ENCODE measurements at places on chromosomes 6 and 20.

DNA sequence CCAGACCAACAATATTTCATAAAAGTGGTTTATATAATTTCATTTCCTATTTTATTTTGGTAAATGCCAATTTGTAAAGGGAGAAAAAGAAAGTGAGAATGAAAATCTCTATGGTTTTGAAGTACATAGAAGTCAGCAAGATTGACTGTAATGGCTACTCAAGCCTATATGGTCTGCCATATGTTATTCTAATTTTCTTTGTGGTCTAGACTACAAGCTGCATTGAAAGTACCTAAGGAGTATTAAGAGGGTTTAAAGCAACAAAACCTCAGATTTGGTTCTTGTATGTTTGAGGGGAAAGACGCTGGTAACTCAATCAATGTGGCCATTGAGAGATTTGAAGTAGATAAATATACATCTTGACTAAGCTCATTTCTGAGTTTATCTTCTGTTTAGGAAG, 193.5 kb upstream of the EYA4 start:
- no peak for DNase-seq

GRCh38 chr6:134467620-134468019, 149.7 kb upstream of the SGK1 start:
- no peak for DNase-seq

DNA sequence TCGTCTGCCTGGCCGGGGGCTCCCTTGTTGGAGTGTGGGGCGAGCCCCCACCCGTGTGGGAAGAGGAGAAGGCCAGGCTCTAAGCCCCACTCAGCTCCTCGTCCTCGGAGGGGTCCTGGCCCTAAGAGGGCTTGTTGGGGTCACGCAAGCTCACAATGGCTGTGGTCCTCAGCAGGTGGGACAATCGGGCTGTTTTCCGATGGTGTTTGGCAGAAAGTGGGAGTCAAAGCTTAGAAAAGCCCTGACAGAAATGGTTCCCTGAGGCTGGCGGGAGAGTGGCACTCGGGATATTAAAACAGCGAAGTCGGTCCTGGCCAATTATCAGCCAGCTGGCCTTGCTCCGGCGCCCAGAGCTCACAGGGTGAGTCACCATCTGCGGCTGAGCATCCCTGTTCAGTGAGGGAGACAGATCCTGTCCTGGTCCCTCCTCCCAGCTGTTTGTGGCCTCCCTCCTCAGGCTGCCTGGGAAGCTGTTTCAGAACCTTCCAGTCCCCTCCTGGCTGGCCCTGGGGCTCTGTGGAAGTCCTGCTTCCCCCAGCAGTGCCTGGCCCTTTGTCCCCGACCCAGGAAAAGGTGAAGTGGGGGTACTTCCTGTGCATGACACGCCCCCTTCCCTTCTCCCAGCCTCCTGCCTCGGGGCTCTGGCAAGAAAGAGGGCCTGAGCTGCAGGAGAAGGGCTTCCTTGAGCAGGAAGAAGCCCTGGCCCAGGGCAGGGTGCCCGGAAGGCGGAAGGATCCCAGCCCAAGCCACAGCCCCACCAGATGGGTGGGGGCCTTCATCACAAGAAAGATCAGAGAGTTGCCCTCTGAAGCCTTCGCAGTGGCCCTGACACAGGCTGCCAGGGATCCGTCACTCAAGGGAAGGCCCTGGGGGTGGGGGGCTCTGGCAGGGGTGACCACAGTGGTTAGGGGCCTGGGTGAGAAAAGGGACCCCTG, 53.6 kb upstream of the BHLHE23 start:
- DNase-seq: no peak

DNA sequence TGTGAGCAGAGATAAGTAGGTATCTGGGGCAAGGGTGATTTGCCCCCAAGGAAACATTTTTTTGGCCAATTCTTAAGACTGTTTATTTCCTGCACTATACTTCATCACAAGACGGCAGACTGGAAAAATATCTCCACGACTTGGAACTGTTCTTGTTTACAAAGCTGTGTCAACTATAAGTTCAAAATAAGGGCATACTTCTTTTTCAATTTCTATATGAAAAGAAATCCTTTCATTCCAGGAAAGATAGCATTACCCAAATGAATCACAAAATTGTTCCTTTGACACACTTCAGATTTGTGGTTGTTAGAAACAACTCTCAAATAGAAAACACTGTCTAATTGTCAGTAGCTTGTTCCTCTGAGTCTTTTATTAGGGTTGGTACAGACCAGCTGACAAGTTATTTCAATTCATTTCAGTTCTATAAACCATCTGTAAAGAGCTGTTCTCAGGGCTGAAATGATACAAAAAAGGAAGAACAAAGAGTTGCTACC, 212.9 kb upstream of the PRDM1 start:
- DNase-seq: no peak

GRCh38 chr6:13014504-13015378, 298.2 kb downstream of the PHACTR1 start:
- DNase-seq: peak; percentile 18

DNA sequence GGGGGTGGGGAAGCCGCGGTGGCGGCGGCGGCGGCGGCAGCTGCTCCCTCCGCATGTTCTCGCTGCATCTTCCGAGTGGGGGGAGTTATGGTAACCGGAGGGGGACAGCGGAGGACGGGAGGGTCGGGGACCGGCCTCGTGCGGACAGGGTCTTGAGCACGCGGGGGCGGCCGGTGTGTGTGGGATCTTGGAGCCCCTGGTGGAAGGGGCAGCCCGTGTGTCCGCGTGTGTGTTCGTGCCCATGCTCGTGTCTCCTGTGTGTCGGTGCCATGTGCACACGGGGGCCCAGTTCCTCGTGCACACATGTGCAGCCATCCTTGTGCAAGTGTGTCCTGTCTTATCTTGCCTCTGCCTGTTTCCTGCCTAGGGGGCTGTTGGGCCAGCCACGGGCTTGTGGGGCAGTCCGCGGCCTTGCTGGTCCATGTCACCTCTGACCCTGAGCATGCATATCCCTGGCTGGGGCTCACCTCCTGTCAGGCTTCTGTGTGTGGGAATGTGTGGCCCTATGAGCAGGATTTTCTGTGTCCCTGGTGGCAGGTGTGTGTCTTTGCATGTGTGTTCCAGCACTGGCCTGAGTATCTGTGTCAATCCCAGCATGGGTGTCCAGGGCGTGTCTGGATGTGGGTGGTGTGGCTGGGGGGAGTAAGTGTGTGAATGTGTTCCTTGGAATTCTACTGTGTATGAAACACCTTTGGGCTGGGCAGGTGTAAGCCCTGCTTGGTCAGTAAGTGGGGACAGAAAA, 8.5 kb downstream of the SYNGAP1 start:
- DNase-seq: no peak

DNA sequence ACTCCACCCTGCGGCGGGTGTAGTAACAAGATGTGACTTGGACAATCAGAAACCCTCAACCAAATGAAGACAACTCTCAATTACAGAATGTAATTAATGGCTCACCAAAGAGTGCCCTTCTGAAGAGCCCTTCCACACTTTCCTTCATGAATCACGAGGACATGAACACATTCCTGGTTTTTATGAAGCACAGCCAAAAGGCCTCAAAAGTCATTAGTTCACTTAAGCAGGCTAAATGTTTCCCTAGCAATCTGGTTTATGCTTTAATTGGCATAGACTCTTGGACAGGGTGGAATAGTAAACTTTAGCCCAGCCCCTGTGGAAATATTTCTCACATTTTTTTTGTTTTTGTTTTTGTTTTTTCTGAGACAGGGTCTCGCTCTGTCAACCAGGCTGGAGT, 20.5 kb downstream of the CPNE5 start:
- DNase-seq: no peak

GRCh38 chr6:50966532-50966931, 147.9 kb downstream of the TFAP2B start:
- DNase-seq: no peak

- DNase-seq: no peak
Observed at GRCh38 chr20:4896971-4897497, 104.3 kb downstream of the SLC23A2 start.

DNA sequence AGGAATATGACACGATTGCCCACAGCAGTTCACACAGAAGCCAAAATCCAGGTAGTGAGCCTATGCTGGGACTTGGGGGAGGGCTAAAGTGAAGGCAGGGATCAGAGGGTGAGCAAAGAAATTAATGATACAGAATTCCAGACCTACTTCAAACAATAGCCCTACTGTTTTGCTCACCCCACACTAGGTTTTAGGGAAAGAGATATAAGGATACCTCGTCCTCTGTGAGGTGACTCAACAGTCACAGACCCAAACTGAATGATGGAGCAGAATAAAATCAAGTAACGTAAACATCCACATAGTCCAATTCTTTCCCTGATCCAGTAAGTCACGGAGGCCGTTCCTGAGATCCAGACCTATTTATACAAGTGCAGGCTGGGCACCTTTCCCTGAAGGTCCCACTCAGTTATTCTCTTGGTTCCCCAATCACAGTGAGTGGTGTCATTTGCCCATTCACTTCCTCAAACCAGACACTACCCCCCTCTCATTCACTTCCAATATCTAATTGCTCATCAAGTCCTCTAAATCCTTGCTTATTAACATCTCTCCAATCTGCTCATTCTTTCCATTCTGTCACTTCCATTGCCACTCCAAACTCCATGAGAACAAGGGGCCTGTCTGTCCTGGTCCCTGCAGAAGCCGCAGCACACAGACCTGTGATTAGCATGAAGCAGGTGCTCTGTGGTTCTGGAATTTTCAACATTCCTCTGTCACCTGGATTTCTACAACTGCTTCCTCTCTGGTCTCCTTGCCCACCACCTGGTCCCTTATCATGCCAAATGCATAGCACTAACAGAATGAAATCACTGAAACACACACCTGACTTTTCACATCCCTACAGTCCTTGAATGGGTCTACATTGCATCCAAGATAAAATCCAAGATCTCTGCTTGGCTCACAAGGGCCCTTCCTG, 55.9 kb downstream of the ATXN1 start:
- no peak for DNase-seq

DNA sequence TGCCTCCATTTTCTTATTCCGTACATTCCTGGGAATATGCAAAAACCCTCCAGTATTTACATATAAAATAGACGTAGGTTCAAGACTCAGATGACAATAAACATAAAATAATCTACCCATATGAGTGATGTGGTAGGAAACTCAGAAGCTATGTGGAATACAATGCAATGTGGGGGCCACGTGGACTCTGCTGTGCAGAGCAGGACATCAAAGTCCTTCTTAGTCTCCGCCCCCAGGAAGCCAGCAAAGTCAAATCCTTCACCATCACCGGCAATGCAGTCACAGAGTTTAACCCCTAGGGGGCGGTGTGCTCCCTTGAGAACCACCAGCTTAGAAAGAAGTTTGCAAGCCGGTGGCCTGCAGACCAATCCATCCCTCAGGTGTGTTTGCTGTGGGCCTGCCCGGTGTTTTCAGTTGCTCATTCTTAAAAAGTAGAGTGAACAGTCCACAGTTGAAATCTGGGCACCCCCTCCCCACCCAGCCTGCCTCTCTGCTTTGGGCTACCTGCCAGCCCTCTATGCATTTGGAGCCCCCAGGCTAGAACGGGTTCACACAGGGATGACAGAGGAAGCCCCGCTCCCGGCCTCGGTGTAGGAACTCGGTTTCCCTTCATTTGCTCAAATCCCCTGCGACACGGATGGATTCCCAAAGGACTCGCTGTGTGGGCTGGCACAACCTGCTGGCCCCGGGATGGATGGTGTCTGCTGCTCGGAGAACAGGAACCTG, 59.9 kb downstream of the SULF2 start:
- DNase-seq: peak; percentile 76

DNA sequence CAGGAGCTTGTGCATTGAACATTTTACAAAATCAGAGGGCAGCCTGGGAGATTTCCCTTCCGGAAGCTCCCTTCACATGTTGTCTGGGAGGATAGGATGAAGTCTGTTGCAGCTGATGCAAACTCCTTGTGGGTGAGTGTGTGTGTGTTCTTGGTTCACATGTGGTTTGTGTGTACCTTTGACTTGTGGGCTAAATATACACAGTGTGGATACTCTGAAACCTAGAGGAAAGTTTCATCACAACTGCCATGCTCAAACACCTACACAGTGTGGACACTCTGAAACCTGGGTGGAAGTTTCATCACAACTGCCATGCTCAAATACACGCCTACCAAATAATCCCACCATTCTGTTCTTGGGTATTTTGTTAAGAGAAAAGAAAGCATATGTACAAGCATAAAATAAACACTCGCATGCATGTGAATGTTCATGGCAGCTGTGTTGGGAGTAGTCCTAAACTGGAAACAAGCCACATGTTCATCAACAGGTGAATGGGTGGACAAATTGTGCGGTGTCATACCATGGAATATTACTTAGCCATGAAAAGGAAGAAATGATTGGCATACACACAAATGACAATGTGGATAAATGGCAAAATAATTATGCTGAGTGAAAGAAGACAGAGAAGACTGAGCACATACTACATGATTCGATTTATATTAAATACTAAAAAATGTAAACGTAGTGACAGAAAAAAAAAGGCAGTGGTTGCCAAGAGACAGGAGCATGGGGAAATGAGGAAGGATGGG, 1.8 kb downstream of the SCP2D1 start:
- no peak for DNase-seq

DNA sequence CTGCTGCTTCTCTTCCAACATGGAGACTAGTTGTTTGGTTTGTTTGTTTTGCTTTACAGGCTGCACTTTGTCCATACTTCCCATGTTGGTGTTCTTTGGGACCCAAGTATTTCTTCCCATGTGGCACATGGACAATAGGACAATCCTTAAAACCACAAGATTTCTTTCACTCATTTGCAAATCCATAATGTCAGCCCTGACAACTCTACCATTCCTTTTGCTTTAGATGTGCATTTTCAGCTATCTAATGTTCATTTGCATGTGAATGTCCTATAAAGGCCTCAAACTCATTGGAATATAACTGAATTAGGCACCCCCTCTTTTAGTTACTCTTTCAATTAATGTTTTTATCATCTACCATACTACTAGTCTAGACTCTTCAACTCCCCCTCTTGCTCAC, 16.7 kb downstream of the THEMIS start:
- DNase-seq: no peak

- DNase-seq: no peak
Observed at GRCh38 chr20:37871751-37872150, 31.2 kb upstream of the VSTM2L start.

- no peak for DNase-seq
Observed at GRCh38 chr20:64144144-64144912, 19.9 kb upstream of the MYT1 start.

GRCh38 chr6:12538881-12539357, 177.6 kb upstream of the PHACTR1 start:
- peak; percentile 31 for DNase-seq

DNA sequence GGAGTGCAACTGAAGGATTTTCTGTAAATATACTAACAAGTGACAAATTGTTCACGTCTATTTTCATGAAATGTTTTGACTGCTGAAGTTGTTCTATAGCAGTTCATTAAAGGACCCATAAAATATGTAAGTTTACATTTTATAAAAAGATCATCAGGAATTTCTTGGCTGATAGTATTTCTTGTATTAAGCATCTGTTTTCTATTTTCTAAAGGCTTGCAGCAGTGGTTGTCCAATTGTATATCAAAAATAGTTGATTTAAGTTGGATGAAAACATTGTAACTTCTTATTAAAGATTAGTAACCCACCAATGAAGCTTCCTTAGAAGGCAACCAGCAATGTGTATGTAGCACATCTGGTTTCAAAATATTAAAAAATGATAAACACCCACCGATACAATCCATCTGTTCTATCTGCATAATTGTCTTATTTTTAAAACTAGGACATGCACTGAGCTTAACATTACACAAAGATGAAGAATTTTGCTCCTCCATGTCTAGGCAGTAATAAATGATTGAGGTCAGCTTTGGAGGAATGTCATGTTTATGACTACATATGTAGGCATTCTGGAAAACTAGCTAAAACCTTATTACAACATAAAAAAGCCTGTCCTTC, 301.3 kb upstream of the TCF21 start:
- DNase-seq: no peak

All from heart right ventricle (tissue), 16 donors.